Mucosa of gallbladder (tissue), 1 donor: ENCODE measurements at places on chromosomes 3 and 15.
A peak's percentile ranks its signal among the peaks of the same experiment; 100 is the strongest.

- DNase-seq: no peak
Measured at GRCh38 chr3:77800893-77801292, 761.0 kb downstream of the ROBO2 start.

GRCh38 chr3:152574461-152575079 is 260.4 kb upstream of the P2RY1 start:
- DNase-seq: peak; percentile 57

- DNase-seq: no peak
Measured at GRCh38 chr3:197542741-197543454, 12.9 kb downstream of the BDH1 start.

DNA sequence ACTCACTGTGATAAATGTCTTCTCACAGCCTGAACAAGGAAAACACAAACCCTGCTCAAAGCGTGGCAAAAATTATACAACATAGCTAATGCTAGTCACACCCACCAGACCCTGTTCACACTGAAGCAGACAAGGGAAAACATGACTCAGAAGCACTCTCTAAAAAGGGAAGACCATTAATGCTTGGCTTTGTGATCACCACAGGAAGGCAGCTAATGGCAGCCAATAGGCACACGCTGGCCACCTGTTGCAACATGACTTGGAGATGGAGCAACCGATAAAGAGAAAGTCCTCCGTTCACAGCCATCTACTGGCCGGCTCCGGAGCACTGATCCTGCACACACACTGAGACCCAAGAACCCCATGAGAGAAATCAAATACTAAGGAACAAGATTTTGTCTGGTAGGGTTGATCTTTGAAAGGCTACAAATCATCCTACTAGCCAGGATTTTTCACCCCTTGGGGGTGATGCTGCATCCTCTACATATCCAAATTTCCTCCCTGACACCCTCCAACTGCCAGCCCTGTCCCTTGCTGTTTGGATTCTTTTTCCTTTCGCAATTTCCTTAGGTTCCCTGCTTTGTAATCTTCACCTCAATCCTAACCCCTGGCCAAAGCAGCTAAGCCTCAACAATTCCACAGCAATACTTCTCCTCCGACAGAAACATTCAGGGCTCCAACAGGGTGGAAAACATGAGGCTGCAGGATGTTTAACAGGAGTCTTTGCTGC is 3.2 kb downstream of the ZXDC start:
- DNase-seq: peak; percentile 45

GRCh38 chr15:80709542-80709941 is 14.4 kb downstream of the ABHD17C start:
- peak; percentile 69 for DNase-seq

GRCh38 chr15:65920121-65920520 is 50.8 kb downstream of the RAB11A start:
- no peak for DNase-seq

GRCh38 chr15:28110481-28110881 is 11.4 kb upstream of the OCA2 start:
- no peak for DNase-seq

GRCh38 chr3:72310419-72311380 is 525.8 kb upstream of the PROK2 start:
- peak; percentile 14 for DNase-seq

GRCh38 chr15:75646112-75646943 is 1.4 kb upstream of the SNX33 start:
- no peak for DNase-seq

DNA sequence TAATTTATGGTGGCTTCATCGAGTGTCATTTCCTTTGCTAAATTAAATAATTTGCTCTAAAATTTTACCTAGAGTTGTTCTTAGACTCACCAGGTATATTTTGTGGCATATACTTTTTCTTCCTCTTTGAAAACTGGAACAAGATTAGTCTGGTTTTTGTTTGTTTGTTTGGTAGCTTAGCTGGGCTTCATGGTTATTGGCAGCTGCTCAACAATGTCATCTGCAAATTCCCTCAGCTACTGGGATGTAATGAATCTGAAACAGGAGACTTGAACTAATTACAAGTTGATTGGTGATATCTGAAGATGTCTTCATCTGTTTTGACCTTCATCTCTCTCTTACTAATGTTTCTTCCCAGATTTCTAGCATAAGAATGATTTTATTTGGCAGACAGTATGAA is 270.5 kb upstream of the P2RY1 start:
- no peak for DNase-seq

GRCh38 chr3:62785384-62785783 is 89.8 kb downstream of the CADPS start:
- no peak for DNase-seq

DNA sequence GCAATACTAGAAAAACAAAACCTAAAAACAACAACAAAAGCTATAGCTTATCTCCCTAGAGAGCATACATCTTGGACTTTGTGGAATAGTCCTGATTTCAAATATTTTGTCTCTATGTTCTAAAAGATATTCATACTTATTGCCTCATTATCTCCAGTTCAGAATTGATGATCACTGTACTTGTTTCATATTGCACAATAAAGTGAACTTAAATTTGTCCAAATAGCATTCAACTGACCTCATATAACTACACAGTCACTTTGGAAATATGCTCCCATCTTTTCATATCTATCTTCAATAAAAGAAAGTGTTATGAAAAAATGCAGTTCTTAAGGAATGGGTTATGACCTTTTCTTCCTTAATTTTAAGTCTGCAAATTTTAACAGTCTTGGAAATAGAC is 228.6 kb upstream of the CMC1 start:
- DNase-seq: no peak

DNA sequence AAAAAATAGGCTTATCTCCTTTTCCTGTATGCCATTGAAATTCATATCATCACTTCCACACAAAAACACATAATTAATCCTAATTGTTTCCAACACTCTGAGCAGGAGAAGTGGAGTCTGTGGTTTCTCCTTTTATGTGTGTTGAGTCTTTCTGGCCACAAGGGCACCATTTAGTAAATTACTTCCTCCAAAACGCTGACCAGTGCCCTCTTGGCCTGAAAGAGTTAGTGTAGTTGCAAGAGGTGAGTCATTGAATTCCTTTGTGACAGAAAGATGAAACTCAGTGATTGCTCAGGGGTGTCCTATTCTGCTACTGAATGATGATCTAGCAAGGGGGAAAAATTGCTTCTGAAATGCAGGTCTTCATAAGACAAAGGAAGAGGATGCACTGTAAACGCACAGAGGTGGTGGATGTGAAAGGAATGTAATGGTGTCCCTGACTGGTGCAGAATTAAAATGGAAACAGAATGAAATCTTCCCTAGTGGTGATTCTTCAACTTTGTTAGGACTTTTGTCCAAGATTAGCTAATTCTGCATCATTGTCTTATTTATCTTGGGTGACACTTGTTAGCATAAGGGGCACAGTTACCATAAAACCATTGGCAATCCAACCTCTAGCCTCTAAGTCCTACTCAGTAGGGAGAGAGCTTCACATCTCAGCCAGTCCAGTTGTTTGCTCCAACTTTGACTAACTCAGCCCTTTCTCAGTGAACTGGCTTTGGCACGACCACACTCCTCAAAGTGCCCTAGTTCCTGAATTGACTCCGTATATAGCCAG is 208.4 kb upstream of the NANOGP8 start:
- DNase-seq: no peak

GRCh38 chr3:59797533-59797932 is 747.7 kb upstream of the CFAP20DC start:
- no peak for DNase-seq

DNA sequence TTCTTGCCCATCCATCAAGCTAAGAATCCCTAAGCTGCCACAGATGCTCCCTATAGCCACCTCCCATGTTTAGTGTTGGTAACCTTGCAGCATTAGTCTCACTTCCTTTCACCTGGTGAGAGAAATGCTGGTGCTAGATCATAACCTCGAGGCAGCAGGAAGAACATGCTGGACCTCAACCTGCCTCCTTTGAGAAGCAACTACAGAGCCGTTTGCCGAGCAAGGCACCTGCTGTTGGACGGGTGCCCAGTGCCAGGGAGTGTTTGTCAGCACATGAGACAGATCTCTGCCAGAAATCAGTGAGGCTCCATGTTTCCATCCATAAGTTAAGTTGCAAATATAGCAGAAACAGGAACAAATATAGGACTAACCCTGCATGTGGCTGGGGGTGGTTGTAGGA is 955.7 kb downstream of the TUSC7 start:
- peak; percentile 17 for DNase-seq

GRCh38 chr3:39542588-39542988 is 75.1 kb downstream of the MOBP start:
- DNase-seq: no peak

DNA sequence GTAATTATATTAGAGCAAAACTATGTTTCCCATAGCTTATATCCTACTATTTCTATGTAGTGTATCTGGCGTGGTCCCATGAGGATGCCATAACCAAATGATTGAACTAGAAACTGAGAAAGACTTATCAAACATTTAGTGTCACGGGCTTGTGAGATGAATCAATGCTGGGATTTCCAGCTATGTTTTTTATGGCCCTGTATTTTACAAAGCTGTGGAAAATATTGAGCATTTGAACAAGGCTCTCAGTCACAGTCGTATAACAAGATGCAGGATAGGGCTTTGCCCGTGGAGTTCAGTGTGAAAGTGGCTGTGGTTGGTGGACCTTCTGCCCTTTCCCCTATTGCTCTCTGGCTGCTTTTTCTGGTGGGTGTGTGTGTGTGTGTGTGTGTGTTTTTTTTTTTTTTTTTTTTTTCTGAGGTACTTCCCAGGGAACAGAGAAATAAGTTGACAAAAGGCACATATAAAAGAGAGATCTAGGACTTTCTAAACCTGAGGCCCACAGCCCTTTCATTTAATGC is 60.7 kb downstream of the CACNA1D start:
- DNase-seq: no peak

GRCh38 chr3:157460253-157460652 is 23.6 kb downstream of the PTX3 start:
- DNase-seq: no peak

- DNase-seq: no peak
Measured at GRCh38 chr3:18808429-18808828, 339.9 kb upstream of the KCNH8 start.

DNA sequence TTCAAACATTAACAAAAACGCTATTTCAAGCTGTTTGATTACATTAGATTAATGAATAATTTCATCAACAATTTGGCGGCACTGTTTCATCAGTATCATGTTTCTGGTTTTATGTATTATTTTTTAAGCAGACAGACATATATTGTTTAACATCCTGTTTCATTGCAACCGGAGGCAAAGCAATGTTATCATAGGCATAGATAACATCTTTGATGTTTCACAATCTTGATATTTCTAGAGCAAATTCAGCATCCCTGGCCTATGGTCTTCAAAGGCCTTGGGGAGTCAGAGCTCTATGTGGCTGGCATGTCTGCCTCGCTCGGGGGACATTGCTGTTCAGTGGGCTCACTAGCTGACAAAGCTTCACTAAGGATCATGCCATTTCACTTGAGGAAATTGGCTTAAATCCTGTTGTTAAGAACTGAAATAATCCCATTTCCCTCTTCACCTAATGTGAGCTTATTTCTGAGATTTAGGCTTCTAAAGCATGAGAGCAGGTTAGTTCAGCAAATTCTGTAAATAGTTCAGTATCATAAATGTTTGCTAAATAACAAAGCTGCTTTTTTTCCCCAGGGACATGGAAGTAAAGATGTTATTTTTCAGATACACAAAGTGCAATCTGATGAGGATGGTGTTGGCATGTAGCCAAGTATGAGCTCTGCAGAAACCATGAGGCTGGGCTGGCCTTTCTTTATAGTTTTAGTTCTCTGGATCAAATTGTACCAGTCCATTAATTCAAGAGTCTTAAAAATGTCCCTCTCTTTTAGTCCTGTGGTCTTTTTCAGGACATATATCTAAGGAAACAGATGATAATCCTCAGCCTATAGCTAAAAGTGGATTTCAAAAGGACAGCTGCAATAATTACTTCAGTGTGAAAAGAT is 941.4 kb downstream of the PLOD2 start:
- DNase-seq: no peak

- DNase-seq: no peak
Measured at GRCh38 chr3:194326968-194327217, 24.2 kb downstream of the CPN2 start.

GRCh38 chr3:69568951-69569350 is 170.3 kb upstream of the MITF start:
- no peak for DNase-seq

DNA sequence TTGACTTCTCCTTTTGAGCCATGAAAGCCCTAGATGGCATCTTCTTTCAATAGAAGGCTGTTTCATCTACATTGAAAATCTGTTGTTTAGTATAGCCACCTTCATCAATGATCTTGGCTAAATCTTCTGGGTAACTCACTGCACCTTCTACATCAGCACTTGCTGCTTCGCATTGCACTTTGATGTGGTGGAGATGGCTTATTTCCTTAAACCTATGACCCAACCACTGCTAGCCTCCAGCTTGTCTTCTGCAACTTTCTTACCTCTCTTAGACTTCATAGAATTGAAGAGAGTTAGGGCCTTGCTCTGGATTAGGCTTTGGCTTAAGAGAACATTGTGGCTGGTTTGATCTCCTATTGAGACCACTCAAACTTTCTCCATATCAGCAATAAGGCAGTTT is 189.8 kb downstream of the PLCL2 start:
- no peak for DNase-seq

- DNase-seq: no peak
Measured at GRCh38 chr3:94928921-94929320, 866.1 kb downstream of the NSUN3 start.

DNA sequence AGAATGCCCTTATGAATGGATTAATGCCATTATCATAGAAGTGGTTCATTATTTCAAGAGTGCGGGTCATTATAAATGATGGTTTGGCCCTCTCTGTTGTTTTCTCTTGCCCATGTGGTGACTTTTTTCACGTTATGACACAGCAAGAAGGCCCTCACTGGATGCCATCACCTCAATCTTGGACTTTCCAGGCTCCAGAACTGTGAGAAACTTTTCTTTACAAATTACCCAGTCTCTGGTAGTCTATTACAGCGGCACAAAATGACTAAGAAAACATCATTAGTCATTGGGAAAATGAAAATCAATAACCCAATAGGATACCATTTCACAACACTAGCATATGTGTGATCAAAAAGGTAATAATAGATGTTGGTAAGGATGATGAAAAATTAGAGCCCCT is 119.0 kb upstream of the LPP start:
- DNase-seq: no peak

GRCh38 chr15:50873935-50874361 is 34.5 kb upstream of the AP4E1 start:
- DNase-seq: no peak

- DNase-seq: no peak
Measured at GRCh38 chr3:43689766-43690399, 855 bp upstream of the ABHD5 start.

GRCh38 chr3:150429767-150430671 is 21.9 kb downstream of the TSC22D2 start:
- DNase-seq: no peak

DNA sequence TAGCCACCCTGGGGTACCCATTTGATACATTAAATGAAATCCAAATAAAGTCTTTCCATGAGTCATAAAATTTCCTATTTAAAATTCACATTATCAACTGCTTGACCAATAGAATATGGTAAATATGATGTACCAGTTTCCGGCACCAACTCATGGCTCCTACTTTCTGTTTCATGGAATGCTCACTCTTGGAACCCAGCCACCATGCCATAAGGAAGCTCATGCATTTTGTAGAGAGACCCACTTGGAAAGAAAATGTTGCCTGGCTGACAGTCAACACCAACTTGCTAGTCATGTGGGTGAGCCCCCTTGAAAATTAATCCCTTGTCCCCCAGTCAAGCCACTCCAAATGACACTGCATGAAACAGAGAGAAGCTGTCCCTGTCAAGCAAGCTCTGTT is 57.2 kb downstream of the WWTR1 start:
- no peak for DNase-seq

- no peak for DNase-seq
Measured at GRCh38 chr3:142651711-142652110, 55.5 kb downstream of the PLS1 start.

GRCh38 chr3:173750095-173750494 is 352.6 kb downstream of the NLGN1 start:
- DNase-seq: no peak
